Motor neuron (in vitro differentiated cells): ENCODE measurements at places on chromosomes 13 and 19. TPM values are rescaled to one million over a fixed set of nuclear protein-coding genes. Genes with fewer than 3 reads are reported as not detected.

The GIPR gene
- 5.2 and 7.0 TPM in 2 replicates for total RNA-seq

The TJP3 gene
- 6.6 and 7.4 TPM in 2 replicates for total RNA-seq

The ANKLE1 gene
- 0.22 and 0.46 TPM in 2 replicates for total RNA-seq

DNA sequence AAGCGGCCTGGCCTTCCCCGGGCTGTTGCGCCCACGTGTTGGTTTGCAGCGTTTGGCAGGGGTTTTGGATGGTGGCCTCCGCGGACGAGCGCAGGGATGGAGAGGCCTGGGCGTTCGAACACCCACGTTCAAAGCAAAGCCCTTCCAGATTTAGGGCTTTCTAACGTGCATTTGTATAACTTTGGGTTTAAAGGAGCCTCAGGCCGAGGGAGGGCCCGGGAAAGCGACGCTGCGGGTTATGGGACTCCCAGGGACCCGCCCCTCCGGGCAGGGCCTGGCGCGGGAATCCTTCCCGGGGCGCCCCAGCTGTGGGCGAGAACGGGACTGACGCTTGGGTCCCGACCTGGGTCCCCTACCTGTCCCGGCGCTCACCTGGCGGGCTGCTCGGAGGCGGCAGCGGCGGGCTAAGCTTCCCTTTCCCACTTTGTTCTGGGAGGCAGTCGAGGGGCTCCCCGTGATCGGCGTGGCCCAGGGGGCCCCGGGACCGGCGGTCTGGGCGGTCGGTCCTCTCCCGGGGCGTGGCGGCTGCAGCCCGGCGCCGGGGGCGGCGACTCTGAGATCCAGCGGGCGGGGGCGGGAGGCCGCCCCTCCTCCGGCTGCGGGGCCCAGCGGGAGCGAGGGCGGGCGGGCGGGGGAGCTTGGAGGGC lies at the start of gene FBXO17:
Gene FBXO17, minus strand, starts transcription at position 529 of the 647 bp plus-strand sequence. CDS start 25,423 bp downstream, outside the sequence.
- ATAC-seq: peak; percentile 76

GRCh38 chr13:113089693-113090414 lies 15.7 kb upstream of the F7 start:
- no peak for ATAC-seq

DNA sequence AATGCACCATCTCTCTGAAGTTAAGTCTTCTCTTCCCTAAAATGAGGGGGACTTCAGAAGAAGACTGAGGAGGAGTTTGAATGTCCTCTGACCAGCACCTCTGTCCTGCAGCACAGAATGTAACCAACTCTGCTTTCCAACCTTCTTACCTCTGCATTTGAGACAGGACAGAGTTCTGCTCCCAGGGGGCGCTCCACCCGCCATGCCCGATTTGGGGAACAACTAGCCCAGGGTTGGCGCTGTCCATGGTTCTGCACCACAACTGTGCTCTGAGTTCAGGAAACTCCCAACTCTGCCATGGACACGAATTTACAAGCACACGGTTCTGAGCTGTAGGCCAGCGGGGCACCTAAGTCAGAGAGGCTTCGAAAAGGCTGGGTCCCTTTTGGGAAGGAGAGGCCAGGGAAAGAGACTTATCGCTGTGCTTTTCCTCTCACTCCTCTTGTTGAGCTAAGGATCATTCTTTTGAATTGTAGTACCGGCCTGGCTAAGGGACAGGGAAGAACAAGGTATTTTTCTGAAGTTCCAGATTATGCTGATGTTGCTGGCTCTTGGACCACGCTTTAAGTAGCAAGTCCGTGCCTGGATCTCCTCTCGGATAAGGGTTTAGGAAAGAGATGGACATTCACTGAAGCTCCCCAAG lies 22.2 kb downstream of the SIGLEC5 start:
- no peak for ATAC-seq

DNA sequence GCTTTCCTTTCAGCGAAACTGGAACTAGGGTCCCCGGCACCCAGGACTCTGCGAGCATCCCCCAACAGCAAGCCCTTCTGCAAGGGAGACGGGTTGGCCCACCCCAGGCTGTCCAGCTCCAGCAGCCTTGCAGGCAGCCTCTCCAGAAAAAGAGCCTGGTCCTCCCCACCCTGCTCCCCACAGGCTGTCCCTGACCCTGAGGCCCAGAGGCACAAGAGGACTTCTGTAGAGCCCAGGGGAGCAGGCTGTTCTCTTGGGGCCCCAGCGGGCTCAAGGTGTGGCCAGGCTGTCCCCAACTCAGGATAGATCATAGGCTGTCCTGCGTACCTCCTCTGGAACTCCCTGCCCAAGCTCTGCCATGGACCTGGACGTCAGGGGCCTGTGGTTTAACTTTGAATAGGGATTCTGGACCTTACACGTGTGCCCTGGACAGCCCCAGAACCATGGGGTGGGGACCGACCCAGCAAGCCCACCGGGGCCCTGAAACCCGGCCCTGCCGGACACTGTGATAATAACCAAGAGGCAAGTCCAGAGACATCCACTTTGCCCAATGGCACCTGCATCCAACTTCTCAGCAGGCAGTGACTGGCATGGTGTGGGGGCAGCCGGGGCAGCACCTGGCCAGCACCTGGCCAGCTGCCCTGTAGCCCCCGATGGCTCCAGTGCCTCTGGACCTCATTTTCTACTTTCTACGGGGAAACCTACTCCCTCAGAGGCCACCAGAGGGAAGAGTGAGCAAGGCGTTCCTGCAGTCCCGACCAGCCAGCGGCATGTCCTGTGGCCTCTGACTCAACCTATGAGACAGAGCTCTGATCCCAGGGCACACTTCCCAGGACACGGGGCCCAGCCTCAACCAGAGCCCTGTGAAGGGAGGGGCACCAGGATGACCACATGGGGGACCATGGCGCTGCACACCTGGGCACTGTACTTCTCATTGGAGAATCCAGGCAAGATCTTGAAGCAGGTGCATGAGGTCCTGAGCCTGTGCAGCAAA lies 50.9 kb upstream of the TPM4 start:
- ATAC-seq: no peak
